ENCODE measurements at places on chromosomes 3 and 15. TPM values are rescaled to one million over a fixed set of nuclear protein-coding genes. Genes with fewer than 3 reads are reported as not detected.

GRCh38 chr3:132847849-132848625 lies 125.8 kb upstream of the NPHP3 start:
- no peak for DNase-seq

- peak; percentile 90 for DNase-seq
Observed at GRCh38 chr15:73700041-73700842, 16.1 kb downstream of the CD276 start.

GRCh38 chr3:149936812-149937230 lies 33.9 kb downstream of the PFN2 start:
- DNase-seq, result peak; percentile 94

The BNC1 gene
- total RNA-seq, result 1.6 TPM

- DNase-seq, result no peak
Observed at GRCh38 chr15:69954666-69955065, 143.1 kb downstream of the TLE3 start.

- no peak for DNase-seq
Observed at GRCh38 chr15:69318033-69318432, 19.3 kb downstream of the PAQR5 start.

GRCh38 chr3:68403741-68404140 lies 528.6 kb downstream of the TAFA4 start:
- DNase-seq, result peak; percentile 9

DNA sequence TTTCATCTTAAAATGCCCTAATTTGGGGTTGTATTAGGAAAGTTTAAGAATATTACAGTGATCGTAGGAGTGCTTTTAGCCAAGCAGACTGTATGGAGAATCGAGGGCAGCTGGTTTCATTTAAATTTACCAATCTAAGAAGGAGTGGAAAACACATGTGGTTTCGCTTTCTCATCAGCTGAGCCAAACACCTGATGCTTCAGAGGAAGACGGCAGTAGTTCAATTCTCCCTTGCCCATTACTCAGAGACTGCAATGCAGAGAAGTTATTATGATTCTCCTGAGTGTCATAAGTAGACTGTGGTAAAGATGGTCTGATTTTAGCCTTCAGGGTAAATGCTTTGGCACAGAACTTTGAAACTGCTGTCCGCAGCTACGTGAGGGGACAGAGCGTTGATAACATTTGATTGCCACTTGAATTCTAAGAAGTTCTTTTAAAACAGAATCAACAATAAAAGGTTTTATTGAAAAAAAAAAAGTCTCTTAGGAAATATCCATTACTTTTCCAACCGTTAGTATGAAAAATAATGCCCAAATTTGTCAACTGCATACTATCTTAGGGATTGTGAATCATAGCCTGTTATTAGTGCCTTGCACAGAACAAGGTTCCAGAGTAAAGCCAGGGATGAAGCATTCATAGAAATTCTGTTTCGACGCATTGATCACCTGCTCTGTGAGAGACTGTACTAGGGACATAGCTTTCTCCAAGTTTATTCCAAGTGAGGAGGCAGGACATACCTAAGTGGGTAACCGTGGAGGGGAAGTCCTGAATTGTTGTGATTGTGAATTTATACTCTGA lies 25.6 kb downstream of the LYSMD4 start:
- no peak for DNase-seq

The CHRFAM7A gene
- total RNA-seq, result 2.5 TPM

DNA sequence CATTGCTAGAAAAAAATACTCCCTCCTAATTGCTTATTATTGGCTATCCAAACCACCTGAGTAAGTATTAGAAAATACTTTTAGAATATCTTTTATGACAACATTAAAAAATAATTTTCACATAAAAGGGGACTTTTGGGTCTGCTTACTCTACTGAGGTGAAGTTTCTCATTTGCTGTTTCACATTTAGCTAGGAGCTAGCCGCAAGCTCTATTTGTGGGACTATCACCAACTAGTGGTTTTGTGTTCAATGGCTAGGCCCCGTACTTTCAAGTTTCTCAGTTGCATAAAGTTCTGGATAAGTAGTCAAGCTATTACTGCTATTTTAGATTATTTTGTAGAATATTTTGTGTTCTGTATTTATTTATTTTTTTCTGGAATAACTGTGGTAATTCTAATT lies 244.2 kb upstream of the SLITRK3 start:
- no peak for DNase-seq

GRCh38 chr15:56367156-56367555 lies 1.9 kb downstream of the TEX9 start:
- DNase-seq, result no peak

DNA sequence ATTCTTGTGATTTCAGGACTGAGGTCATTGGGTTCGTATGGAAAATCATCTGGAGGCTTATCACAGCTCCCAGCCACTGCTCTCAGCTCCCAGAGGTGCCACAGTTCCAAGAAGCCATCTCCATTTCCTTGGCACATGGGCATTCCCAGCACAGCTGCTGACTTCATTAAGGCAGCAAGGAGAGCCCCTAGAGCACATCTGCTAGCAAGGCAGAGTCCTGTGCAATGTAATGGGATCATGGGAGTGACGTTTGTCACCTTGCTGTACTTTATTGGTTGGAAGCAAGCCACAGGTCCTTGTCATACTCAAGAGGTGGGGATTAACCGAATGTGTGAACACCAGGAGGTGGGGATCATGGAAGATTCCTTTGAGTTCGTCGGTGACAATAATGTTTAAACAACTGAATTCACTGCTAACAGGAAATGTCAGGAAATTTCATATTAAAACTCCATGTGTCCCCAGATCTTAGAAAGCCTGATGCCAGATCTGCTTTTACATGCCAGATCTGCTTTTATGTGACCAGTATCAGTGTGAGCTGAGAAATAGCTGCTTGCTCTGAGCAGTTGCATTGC lies 148.8 kb downstream of the GABRG3 start:
- DNase-seq, result no peak

DNA sequence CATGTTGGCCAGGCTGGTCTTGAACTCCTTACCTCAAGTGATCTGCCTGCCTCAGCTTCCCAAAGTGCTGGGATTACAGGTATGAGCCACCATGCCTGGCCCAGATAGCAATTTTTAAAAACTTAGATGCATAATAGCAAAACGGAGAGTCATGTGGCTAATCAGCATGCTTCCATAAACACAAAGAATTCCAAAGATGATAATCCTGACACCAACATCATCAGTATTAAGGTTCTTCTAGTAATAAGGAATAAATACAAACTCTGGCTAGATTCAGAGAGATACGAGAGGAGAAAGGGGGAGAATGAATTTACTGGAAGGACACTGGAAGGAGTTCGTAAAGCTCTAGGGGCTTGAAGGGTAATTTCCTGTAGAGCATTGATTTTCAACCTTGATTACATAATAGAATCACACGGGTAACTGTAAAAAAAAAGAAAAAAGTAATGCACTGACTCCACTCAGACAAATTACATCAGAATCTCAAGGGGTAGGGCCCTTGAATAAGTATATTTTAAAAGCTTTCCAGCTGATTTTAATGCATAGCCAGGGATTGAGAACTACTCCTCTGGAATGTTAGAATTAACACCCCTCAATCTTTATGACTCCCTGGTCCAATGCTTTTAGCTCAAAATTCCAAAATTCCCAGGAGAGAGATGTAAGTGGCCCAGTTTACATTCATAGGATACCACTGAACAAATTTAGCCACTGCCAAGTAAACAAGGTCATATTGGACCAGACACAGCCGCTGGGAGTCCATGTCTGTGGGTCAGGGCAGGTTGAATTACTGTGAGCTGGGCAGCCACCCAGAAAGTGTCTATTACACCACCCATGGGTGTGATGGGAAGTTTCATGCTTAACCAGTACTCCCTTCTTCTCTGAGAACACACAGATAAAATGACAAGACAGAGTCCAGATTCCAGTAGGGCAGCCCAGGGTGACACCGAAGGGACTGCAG lies 243.9 kb downstream of the TBL1XR1 start:
- DNase-seq, result no peak

GRCh38 chr3:187717572-187717971 lies 15.2 kb upstream of the RTP2 start:
- no peak for DNase-seq

- peak; percentile 42 for DNase-seq
Observed at GRCh38 chr3:76679541-76679940, 360.4 kb upstream of the ROBO2 start.

The LZTFL1 gene
- 13.9 TPM for total RNA-seq

The GHSR gene
- not detected for total RNA-seq

DNA sequence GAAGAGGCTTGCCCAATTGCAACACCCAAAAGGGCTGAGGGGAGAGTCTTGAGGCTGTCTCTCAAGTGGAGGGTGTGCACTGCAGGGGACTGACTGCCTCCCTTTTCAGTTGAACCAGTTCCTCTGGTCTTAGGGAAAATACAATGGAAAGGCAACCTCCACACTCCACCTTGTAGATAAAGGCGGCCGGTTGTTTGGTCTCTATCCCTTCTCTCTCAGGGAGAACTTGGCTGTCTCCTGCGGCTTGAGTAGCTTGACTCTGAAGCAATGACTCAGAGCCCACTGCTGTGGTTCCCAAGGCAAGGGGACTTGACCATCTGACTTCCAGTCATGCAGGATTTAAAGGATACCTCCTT lies 143.2 kb upstream of the UMPS start:
- DNase-seq, result peak; percentile 58

DNA sequence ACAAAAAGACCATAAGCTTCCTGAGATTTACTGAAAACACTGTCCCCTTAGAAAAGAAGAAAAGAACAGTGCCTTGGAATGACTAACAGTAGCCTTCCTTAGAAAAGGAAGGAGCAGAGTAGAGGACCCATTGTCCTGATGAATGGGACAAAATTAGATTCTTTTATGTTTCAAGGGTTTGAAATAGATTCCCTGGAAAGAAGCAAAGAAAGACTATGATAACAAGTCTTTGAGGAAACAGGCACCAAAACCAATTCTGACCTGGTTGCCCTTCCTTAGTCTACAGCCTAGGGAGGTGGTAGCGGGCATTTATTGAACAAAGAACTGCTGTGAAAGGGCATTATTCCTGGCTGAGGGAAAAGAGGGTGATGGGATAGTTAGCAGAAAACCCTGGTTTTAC lies 1024.8 kb downstream of the TBL1XR1 start:
- DNase-seq, result peak; percentile 9

The RTP3 gene
- total RNA-seq, result not detected

- peak; percentile 90 for DNase-seq
Observed at GRCh38 chr3:149494022-149494758, 19.7 kb downstream of the TM4SF4 start.

- DNase-seq, result peak; percentile 88
Observed at GRCh38 chr15:80915472-80915871, 74.1 kb downstream of the MESD start.

- no peak for DNase-seq
Observed at GRCh38 chr15:81223346-81223971, 26.8 kb downstream of the IL16 start.

GRCh38 chr3:148262980-148263379 lies 434.7 kb upstream of the AGTR1 start:
- no peak for DNase-seq
